ENCODE measurements at places on chromosomes 1 and 21.

DNA sequence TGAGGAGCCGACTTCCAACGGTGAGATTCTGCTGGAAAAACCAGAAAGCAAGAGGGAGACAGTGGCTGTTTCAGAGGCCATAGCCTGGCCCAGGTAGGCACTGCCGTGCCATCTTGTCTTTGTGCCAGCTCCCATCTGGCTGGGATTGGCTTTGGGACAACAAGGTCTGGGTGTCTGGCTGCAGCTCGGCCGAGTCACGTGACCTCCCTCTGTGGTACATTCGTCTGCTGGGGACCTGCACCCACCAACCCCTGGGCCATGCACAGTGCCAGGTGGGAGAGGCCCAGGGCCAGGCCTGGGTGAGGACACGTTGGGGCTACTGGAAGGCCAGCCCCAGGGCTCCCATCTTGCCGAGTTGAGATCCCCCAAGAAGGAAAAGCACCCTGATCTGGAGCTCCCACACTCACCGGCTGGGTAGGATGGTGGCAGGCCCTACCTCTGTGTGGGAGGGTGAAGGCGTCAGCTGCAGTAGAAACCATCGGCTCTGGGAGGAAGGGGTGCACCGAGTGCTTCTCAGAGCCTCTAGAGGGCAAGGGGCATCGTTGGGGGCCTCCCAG, 25.3 kb upstream of the TTC34 start:
- DNase-seq, result no peak

DNA sequence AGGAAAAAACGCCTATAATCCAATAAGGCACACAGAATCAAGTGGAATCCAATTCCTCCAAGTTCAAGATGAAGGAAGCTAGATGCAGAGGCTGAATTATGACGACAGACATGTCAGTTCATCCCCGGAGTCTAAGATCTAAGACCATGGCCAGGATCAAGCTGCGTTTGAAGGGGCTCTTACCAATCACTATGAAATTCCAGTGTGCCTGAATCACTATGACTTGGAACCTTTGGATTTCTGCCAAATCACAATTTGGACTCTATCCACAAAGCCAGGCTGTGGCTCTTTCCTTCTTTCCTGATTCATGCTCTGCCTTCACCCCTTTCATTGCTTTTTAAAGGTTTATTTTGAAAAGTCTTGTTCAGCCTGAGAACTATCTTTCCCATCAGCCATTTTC, 17.1 kb downstream of the OLIG2 start:
- peak; percentile 90 for DNase-seq

DNA sequence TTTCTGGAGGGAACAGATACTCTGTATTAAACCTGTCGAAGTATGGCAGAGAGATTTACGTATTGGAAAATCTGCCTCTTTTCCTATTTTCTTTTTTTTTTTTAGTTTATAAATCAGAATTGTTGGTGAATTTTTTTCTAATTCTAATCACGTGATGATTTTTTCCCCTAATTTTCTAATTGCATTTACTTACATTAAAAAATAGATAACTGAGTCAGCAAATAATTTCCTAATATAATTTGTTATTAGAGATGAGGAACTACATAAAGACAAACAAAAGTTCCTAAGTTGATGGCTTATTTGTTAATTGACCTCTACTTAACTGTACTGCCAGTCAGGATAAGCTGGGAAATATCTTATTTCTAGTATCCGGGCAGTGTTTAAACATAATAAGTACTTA, 34.6 kb downstream of the SNX7 start:
- DNase-seq, result no peak

- DNase-seq, result no peak
Measured at GRCh38 chr1:51523931-51524330, 4.9 kb upstream of the EPS15 start.

DNA sequence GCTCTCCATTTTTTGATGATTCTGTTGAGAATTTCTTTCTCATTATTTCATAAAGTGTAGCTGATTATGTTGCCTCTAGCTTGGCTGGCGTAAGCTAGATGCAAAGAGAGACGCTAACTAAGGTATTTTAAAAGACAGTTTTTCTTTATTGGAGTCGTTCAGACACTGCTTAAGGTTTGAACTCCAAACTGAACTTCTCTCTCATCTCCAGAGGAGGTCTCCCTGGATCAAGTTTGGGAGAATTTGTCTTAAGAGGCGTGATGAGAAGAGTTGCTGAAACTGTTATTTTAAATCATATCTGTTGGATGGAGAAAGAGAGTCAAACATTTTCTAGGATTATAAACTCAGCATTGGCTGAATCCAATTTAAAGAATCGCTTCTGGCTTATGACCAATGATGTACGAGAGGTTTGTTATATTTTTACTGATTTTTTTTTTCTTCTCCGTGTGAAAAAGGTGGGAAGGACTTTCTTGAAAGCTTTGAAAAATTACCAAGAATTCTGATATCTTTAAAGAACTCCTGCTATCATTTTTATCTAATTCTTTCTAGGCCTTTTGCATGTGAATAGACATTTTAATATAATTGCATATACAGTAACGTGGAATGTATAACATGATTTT, 34.0 kb downstream of the MAP3K7CL start:
- peak; percentile 93 for DNase-seq

GRCh38 chr1:61125263-61125662, 42.9 kb downstream of the NFIA start:
- no peak for DNase-seq

DNA sequence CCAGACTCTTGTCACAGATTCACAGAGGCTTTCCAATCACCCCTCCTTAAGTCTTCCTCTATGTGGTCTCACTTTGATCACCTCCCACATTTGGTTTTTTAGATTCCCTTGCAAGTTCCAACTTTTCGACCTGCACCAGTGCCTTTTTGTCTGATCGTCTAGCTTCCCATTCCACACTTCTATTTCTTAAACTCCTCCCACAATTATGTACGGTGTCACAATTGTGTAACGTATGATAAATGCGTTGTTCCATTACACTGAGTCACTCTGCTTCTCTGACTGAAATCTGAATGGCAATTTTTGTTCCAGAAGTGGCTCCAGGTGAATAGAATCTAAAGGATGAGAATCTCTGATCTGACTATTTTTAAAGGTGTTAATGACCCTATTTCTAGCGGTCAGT, 320.1 kb downstream of the LMX1A start:
- no peak for DNase-seq

DNA sequence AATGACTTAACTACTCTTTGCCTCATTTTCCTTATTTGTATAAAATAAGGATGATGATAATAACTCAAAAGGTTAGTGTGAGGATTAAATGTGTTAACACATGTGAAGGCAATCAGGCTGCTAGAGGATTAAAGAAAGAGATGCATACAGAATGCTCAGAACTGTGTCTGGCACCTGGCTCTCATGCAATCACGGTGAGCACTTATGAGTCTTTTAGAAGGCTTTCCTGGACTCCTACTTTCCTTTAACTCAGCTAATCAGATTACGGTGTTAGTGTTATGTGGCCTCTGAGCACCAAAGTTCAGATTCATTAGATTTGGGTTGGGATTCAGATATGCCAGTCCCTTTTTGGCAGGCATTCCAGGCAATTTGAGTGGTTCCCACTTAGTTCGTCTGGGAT, 311.6 kb upstream of the USP24 start:
- DNase-seq, result no peak

DNA sequence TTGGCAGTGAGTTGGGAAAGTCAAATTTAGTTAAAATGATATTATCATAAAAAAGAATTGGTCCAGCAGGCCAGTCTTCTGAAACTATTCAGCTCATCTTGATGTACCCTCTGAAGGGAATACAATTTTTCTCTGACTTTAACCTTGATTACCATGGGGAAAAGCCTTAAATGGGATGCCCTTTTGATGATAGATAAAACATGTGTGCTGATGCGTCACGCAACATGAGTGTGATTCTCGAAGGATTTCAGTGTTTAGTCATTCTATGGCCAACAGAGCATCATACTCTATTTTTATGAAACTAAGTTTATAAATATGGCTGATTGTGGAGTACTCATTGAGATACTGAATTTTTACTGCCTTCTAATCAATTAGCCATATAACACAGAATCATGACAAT, 171.5 kb downstream of the ZNF281 start:
- DNase-seq, result no peak

- DNase-seq, result no peak
Measured at GRCh38 chr1:4380564-4381168, 273.7 kb upstream of the AJAP1 start.

DNA sequence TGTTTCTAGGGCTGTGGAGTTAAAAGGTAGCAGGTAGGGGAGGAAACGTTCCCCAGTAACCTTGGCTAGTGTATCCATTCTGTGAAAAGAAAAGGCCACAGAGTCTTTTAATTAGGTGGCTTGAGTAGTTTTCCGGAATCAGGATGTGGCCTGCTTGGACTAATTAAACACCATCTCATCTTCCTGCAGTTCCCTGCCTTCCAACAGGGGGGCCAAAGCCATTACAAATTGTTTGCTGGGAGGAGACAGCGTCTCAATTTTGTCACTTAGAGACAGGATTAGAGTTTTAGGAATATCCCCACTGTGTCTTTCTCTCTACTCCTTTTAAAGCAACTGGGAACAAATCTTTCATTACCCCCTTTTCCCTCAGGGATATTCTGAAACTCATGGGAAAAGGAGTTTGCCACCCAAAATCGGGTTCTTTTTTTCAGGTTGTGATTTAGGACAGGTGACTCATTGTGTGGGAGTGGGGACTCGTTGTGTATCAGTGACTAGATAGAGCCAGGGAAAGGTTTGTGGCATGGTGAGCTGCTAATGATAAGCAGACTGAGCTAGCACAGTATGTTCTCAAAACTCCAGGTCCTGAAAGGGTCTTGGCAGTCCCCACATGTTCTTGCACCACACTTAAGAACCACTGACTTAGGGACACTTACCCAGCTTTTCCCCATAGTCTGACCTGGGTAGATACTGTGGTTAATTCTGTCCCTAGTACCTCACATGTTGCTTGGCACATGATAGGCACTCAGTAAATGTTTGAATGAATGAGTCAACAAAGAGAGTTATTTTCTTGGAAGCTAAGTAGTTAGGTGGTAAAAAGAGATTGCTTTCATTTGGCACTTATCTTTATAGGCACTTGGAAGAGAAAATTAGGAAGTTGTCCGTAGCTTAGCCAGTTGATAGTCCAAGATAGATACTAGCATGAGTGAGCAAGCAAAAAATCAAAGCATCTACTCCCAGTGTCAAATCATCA, 22.5 kb downstream of the INTS3 start:
- peak; percentile 56 for DNase-seq

DNA sequence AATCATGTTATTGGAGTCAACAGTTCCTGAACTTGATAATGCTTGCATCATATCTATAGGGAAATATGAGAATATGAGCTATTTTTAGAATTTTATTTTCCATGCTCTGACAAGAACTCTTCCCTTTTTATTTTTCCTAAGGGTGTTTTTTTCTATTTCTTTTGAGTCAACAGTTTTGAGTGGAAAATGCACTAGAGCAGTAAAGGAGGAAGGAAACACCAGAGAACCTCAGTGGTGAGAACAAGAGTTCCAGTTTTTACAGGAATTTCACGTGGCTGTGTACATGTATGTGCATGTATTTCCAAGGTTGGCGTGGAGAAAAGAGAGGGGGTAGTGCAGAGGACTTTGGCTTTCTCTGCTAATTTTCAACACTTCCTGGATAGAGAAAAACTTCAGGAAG, 63.6 kb upstream of the TNFSF18 start:
- DNase-seq, result no peak

- DNase-seq, result no peak
Measured at GRCh38 chr1:18574754-18575153, 55.9 kb upstream of the PAX7 start.

DNA sequence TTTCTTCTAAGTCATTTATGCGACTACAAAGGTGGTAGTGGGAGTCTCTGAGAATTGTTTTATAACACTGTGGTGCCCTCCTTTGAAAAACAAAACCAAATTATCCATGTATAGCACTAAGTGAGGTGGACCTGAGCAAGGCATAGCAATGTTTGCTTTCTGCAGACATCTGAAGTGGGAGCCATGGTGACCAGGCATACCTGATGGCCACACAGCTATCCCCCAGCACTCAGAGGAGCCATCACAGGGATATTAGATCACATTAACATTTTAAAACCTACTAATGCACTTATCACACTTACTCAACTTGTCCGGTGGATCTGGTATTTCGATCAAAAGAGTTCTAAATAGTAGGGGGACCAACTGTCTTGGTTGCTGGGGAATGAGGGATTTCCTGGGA, 24.8 kb upstream of the AVPR1B start:
- DNase-seq, result no peak

DNA sequence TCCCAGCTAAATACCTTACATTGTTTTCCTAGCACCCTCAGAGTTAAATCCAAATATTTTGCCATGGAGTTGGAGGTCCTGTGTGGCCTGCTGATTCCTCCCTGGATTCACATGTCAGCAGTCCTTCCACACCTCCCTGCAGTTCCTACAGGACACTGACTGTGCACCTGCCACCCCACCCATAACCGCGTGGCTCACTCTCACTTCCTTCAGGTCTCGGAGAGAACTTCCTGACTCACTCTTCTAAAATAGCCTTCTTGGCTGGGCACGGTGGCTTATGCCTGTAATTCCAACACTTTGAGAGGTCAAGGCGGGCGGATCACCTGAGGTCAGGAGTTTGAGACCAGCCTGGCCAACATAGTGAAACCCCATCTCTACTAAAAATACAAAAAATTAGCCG, 8.4 kb upstream of the CAMTA1 start:
- DNase-seq, result no peak

- peak; percentile 4 for DNase-seq
Measured at GRCh38 chr1:175267716-175268416, 75.3 kb upstream of the KIAA0040 start.

- no peak for DNase-seq
Measured at GRCh38 chr1:12345350-12346217, 115.8 kb downstream of the VPS13D start.

GRCh38 chr1:23867542-23867894, 572 bp downstream of the FUCA1 start:
- DNase-seq, result no peak

DNA sequence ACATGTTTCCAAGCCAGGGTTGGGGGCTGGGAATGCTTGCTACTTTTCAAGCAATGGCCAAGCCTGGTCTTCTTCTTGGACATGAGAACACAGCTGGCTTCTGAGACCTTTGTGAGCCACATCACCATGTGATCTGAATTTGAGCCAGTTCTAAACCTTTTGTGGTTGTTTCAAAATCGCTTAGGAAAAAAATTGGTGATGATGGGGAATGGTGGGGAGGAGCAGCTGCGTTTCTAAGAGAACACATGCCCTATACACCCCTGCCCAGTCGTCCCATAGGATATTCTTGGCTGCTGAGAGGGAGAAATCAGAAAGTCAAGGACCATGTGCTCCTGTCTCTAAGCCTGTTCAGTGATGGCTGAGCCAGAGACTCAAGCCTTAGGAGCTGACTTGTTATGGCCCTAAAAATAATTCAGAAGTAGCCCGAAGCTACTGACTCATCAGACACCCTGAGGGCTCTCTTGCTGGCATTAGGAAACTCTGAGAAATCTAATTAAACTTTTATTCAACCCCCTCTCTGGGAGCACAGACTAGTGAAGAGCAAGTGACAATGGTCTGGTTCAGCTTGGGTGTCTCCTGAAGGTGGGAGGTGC, 30.5 kb downstream of the CCDC185 start:
- no peak for DNase-seq

GRCh38 chr1:214403431-214403830, 122.5 kb downstream of the SMYD2 start:
- DNase-seq, result no peak

Measured in fibroblast of pulmonary artery (primary cell).